ENCODE measurements at places on chromosomes 5 and 9.

DNA sequence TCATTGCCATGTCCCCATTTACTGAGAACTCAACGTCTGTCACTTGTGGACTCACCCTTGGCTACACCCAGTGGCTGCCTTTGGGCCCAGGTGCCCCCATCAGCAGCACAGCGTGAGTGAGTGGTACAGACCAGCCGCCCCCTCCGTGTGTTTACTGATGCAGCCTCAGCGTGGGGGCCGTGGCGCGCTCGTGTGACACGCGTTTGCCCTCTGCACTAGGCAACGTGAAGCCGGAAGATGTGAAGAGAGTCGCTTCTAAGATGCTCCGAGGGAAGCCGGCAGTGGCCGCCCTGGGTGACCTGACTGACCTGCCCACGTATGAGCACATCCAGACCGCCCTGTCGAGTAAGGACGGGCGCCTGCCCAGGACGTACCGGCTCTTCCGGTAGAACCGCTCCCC lies 12.4 kb downstream of the PMPCA start:
- DNase-seq = no peak

GRCh38 chr5:160844177-160844576 lies 7.8 kb downstream of the ATP10B start:
- DNase-seq = no peak

GRCh38 chr9:22169243-22169642 lies 160.1 kb upstream of the CDKN2B start:
- DNase-seq = no peak

- DNase-seq = no peak
Measured at GRCh38 chr5:148152781-148153180, 15.6 kb upstream of the SPINK14 start.

GRCh38 chr9:106689089-106689488 lies 173.9 kb upstream of the ZNF462 start:
- no peak for DNase-seq

DNA sequence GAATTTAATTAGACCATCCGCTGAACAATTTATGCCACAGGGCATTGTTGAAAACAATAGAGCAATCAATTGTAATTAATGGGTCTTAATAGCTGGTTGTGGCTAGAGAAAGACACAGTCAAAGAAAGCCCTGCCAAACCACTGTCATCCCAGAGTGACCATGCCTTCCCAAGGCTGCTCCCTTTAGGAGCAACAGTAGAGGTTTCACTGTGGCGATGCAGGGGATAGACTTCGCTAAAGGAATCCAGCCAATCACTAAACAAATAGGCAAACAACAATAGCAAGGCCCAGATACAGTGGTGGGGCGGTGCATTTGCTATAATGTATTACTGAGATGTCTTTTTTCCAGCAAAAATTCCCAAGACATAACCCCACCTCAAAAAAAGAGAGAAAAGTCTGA lies 87.8 kb upstream of the SLC27A6 start:
- DNase-seq = no peak

DNA sequence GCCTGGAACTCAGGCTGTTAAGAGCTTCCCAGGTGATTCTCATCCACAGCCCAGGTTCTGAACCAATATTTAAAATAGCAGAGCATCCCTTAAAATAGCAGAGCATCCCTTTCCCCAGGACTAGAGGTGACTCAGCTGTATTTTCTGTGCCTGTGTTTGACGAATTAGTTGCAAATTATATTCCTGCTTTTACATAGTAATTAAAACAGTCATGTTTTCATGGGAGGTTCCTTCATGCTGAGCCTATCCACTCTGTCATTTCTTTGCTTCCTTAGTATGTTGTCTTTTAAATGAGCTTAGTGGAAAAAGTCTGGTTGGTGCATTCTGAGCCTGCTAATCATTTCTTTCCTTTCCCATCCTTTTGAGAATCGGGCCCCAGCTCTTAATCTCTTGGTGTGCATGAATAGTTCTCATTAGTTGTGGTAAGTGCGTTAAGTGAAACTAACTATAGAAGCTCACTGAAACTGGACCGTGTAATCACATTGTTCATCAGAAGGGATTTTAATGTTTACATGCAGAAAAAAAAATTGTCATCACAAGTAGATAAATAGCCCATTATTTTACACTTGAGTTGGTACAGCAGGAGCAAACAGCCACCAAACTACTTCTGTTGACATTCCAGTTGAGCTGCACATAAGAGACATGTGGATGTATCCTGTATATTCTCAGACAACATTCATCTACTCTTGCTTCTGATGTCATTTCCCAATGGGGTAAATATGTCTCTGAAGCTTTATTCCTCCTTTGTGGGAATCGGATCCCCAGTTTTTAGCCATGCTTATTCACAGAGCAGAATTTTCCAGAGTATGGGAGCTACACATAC lies 596.9 kb upstream of the WWC1 start:
- no peak for DNase-seq

- DNase-seq = no peak
Measured at GRCh38 chr5:79416499-79416898, 97.4 kb downstream of the HOMER1 start.

DNA sequence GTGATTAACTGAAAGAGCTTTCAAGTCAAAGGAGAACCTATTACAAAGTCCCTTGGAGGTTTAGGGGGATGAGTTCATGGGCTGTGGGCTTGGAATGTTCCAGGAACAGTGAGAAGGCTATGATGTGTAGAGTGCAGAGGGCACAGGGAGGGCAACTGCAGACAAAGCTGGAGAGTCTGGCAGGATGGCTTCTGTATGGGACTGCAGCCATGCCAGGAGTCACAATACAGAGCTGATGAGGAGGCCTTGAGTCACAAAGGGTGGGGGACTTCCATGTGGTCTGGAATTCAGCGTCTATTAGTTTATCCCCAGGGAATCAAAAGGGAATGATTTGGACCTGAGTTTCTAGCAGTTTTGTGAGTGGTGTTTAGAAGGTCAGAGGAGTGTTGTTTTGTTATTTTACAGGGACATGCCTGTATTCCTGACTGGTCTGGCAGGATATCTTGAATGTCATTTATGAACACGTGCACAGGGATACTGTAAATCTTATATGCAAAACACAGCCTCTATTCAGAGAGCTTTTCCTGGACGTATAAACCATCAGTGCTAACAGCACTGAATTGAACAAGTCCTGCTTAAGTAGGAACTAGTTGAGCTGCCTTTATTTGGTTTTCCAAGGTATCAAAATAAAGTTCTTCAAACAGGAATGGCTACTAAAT lies 14.3 kb upstream of the TEK start:
- no peak for DNase-seq

DNA sequence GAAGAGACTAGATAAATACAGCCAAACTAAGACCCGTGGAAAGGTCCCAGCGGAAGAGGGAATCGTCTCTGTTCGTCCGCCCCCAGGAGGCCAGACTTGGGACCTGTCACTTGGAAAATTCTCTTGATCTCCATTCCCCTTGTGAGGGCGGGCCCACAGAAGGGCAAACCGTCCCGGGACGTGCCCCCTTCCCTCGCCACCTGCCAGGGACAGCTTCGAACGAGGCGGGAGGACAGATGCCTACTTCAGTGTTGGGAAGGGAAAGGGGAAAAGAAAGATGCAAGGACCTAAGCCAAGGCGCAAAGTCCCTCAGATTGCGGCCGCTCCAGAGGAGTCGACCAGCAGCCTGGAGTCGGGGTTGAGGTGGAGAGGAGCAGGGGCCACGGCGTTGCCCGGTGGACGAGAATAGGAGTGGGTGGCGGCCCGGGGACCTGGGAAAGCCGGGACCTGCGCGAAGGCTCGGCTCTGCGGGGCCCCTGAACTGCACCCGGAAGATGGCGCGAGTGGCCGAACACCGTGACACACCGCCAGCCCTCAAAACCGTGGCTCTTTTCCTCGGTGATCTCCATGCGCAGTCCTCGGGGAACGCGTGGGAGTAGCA lies 4.4 kb upstream of the EBF1 start:
- no peak for DNase-seq

DNA sequence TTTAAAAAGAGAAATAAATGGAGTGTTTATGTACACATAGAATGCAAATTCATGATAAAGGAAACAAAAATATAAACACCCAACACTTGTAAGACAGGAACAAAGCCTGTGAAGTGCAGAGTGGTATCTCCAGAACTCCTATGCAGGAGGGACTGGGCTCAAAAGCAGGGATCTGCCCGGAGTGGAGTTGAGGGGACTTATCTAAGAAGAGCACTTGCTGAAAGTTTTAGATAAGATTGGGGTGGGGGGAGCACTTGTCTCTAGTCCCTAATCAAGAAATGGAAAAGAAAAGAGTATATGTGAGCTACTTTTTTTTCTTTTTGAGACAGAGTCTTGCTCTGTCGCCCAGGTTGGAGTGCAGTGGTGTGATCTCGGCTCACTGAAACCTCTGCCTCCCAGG lies 840.4 kb downstream of the MAT2B start:
- DNase-seq = no peak

GRCh38 chr5:172559004-172559932 lies 81.8 kb upstream of the NEURL1B start:
- no peak for DNase-seq

GRCh38 chr9:15373881-15374280 lies 48.8 kb upstream of the SNAPC3 start:
- DNase-seq = no peak

DNA sequence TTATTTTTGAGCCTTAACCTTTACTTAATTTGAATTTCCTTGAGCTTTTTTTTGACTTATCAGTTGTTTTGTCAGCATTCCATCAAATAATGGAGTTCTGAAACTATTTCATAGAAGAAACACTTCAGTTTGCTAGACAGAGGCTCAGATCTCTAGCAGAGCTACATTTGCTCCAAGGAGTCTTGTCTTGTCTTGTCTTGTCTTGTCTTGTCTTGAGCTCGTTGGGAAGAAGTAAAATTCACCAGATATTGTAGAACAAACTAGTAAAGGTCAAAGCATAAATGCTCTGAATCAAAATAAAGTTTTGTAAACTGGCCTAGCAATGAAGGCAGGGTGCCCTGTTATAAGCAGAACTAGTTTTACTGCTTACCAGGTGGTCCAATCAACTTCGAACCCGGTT lies 33.5 kb downstream of the RAB24 start:
- no peak for DNase-seq

GRCh38 chr5:53667621-53668020 lies 107.2 kb downstream of the NDUFS4 start:
- no peak for DNase-seq

GRCh38 chr5:112706446-112707016 lies 31.2 kb upstream of the APC start:
- DNase-seq = no peak

DNA sequence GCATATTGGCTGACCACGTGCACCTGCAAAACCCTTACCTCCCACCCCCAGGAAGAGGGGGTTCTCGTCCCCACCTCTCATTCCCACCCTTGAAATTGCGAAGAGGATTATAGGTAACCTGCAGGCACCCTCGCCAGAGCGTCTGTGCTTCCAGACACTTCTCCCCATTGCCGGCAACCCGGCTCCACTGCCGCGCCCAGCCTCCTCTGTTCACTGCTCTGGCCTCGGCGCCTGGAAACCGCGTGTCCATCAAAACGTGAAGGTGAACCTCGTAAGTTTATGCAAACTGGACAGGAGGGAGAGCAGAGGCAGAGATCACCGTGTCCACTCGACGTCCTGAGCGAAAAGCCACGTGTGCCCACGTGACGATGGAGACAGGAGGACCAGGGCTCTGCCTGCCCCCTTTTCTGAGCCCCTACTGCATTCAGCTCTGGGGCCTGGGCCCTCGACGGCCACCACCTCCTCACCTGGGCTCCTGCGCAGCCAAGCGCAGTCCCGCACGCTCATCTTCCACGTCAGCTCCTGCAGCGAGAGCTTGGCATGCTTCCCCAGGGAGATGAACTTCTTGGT lies 1.9 kb downstream of the TERT start:
- no peak for DNase-seq

- DNase-seq = no peak
Measured at GRCh38 chr9:73807952-73808351, 656.3 kb downstream of the ANXA1 start.

DNA sequence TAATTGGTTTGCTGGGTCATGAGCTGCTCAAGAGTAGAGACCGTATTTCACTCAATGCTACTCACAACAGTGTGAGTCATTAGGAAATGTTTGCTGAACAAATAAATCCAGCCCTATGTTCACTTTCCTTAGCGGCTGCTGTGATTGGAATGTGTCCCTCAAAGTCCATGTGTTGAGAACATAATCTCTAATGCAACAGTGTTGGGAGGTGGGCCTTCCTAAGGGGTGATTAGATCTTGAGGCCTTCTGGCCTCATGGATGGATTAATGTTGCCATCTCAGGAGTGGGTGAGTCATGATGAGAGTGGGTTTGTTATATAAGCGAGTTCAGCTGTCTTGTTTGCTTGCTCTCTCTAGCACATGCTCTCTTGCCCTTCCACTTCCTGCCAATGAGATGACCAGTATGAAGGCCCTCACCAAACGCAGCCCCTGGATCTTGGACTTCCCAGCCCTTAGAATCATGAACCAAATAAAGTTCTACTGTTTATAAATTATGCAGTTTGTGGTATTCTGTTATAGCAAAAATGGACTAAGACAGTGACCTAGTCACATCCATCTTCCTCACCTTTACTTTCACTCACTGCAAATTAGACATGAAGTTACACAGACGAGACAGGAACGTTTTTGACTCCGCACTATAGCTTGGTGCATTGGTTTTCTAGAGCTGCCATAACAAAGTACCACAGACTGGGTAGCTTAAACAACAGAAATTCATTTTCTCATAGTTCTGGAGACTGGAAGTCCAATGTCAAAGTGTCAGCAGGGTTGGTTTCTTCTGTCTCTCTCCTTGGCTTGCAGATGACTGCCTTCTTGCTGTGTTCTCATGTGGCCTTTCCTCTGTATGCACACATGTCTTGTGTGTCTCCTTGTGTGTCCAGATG lies 50.9 kb upstream of the FAM169A start:
- DNase-seq = peak; percentile 4

DNA sequence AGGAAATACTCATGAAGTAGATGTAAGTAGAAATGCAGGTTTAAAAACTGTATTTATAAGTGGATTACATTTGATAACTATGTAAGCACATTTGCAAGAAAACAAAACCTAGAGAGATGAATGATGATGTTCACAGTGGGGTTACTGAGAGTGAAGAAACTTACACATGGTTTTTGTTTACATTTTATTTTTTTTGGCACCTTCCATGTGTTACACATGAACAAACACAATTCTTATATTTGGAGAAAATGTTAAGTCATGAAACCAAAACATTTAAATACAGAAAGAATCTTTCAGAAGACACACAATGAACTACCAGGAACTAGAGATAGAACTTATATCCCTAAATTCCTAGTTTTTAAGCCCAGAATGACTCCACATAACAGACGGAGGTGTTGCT lies 51.5 kb upstream of the SPATA31E1 start:
- DNase-seq = no peak

DNA sequence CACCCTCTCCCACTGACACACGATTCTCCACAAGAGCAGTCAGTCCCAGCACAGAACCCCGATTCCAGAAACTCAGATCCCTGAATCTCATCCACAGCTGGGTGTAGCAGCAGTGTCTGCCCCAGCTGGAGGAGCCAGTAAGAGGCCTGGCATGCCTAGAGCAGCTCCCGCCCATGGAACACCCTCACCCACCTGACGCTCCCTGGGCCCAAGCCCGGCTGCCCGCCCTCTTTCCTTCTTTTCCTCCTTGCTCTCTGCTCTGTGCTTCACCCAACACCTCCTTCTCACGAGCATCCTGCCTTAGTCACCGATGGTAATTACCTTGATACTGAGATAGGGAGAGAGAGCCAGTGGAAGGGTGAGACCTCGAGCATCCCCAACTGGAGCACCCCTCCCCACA lies 8.7 kb downstream of the PCDH1 start:
- no peak for DNase-seq

- DNase-seq = no peak
Measured at GRCh38 chr5:74630453-74631066, 10.0 kb downstream of the ENC1 start.
